Activated CD8-positive, alpha-beta memory T cell treated with anti-CD3 and anti-CD28 coated beads, Interleukin-2, amount 50 U/mL, for 4 hours (primary cell): ENCODE measurements at places on chromosomes 11 and 22.

- no peak for DNase-seq
These were observed 22.9 kb upstream of the A4GALT start for GRCh38 chr22:42743501-42743991.

GRCh38 chr11:119422809-119423508, at the start of gene THY1:
THY1 (minus strand) TSS chr11:119423172; CDS start chr11:119420905, 2,267 bp downstream.
- no peak for DNase-seq

DNA sequence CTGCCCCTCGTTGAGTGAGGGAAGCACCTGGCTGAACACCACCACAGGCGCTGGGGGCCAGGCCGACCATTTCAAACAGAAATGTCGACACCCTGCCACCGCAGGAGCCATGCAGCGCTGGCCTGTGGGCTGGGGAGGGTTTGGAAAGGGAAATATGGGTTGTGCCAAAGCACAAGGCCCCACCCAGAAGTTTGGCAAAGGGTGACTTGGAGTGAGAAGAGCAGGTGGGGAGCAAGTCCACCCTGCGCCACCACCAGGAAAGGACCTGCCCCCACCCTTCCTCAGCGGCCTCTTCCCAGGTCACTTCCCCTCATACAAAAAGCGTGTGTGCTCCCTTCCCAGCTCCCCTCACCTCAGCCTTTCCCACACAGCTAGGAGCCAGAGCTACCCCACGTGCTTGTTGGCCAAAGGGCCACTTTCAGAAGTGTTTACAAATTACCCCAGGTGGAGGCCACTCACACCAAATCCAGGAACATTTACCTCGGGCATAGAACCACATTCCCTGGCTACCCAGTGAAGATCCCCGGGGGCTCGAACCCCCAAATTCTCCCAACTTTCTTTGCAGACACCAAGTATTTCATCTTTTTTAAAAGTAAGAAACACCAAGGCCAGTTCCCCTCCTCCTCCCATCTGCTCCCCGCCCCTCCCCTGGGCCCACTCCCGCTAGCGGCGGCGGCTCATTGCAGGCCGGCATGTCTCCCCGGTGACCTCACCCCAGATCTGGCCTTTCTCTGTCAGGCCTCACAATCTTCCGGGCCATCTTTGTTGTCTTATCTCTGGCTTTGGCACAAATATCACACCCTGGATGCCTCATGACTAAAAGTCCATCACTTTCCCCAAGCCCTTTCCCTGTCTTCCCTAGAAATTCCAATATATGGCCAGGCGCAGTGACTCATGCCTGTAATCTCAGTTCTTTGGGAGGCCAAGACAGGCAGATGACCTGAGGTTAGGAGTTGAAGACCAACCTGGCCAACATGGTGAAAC, 20.5 kb upstream of the SCGB1A1 start:
- no peak for DNase-seq

- DNase-seq: no peak
These were observed 9.1 kb upstream of the ZBED5 start for GRCh38 chr11:10866893-10867331.

DNA sequence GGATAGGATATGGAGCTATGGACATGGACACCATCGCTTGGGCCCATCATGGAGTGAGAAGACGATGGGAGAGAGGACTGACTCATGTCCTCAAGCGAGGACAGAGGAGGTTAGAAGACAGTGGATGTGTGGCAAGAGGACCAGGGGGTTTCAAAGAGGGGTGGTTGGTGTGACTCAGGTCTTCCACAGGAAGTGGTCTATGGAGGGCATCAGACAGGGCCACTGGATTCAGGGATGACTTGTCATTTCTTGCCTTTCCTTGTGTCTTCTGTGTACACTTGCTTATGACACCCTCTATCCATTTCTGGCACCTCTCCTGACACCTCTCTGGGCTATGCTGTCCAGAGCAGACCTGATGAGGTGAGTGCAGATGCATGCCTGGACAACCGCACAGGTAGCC, 115.4 kb downstream of the OSBP2 start:
- no peak for DNase-seq

DNA sequence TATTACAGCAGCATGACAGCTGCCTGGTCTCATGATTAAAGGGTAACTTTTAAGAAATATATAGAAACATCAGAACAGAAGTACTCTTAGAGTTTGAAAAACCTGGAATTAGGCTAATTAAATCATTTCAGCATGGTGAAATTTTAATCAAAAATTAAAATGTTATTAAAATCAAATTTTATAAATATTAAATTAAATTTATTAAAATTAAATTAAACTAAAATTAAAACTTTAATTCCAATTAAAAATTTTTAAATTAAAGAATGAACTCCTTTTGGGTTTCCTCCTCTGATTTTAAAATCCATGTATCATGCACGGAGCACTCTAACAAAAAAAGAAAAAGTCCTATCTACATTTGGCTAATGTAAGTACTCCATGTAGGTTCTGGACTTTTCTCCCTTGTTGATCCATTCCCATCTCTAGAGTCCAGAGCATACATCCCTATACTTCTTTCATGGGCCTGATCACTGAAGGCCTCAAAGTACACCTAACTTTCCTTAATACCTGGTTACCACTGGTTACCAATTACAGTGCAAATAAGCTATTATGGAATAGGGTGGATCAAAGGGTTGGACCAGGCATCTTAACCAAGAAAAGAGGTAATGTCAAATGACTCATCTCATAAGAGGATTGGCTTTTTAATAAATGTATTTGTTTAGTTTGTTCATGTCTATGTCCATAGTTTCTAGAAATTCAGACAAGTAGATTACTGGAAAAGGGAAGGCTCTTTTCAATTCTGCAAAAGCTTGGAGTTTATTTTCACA, 48.4 kb upstream of the MUC15 start:
- DNase-seq: no peak

GRCh38 chr11:28559492-28559891, 451.3 kb downstream of the METTL15 start:
- no peak for DNase-seq

DNA sequence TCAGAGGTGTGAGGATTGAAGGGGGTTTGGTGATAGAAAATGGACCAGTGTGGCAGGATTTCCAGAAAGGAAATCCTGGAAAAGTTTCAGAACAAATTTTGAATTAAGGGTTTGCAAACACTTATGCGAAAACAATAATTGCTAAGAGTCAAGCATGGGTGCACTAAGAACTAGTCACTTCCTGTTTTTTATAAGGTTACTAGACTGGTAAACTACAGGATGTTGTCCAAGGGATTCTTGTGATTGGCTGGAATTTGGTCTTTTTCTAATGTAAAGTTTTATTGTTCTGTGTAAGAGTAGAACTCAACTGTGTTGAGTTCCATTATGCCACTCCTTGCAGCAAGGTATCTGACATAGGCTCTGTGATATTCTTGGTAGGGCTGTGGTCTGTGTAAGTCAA, 54.1 kb downstream of the LIF start:
- DNase-seq: no peak

- DNase-seq: no peak
These were observed 38.2 kb downstream of the BMAL1 start for GRCh38 chr11:13315517-13316432.
